ENCODE measurements at places on chromosomes 2 and 18.

GRCh38 chr18:74728586-74728985 is 130.9 kb downstream of the ZNF407 start:
- DNase-seq = no peak

DNA sequence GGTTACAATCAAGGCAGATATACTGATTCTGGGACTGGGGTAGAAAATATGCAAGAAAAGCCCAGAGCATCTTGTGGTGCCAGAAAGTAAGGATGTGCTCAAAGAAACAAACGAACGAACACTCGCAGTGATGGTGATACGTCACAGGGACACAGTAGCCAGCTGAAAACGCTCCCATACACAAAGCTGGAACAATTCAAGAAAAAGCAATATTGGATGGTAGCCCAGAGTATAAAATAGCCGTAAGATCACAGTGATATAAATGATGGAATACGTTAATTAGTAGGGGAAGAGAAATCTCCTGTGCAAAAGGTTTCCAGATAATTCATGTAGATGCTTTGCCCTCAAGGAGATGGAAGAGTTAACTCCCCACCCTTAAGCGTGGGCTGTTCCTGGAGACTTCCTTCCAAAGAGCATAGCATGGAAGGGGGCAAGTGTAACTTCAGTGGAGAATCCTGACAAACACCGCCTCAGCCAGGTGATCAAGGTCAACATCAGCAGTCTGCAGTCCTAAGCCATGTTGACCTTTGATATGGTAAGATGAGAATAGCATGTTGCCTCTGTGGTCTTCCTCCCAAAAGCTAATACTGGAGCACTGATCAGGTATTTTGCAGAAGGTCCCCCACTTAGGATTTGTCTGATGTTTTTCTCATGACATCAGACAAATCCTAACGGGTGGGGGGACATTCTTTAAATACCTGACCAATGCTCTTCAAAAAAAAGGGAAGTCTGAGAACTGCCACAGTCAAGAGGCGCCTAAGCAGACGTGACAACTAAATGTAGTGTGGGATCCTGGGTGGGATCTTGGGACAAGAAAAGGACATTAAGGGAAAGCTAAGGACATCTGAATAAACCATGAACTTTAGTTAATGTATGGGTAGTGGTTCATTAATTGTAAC is 99.0 kb downstream of the NCK2 start:
- no peak for DNase-seq

- no peak for DNase-seq
Observed at GRCh38 chr2:6793913-6794312, 71.8 kb downstream of the CMPK2 start.

GRCh38 chr2:240885566-240885965 is 10.4 kb downstream of the MAB21L4 start:
- no peak for DNase-seq

DNA sequence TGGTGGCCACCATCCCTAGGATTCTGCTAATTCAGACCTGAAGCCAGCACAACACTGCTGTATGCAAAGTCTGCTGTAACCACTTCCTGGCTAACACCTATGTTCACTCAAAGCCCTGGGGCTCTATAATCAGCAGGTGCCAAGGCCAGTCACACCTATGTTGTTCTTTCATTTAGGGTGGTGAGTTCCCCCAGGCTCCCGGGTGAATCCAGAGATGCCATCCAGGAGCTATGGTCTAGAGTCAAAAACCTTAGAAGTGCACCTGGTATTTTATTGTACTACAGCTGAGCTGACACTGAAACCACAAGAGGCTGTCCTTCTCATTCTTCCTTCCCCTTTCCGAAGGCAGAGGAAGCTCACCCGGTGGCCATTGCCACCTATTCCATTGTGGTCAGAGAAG is 46.2 kb upstream of the CCDC141 start:
- DNase-seq = no peak

All from smooth muscle cell of the brain vasculature (primary cell).